Stimulated activated CD4-positive, alpha-beta T cell treated with anti-CD3 and anti-CD28 coated beads, Interleukin-4, amount 100 ng/mL, for 1 hour (primary cell): ENCODE measurements at places on chromosomes 1 and 21.

- no peak for DNase-seq
Observed at GRCh38 chr1:201357636-201358348, 19.7 kb downstream of the TNNT2 start.

GRCh38 chr1:177287270-177287669 is 116.5 kb downstream of the BRINP2 start:
- DNase-seq, result no peak

GRCh38 chr1:211484755-211485479 is 7.0 kb downstream of the RD3 start:
- no peak for DNase-seq

- no peak for DNase-seq
Observed at GRCh38 chr1:112794654-112795239, 79.6 kb upstream of the PPM1J start.

DNA sequence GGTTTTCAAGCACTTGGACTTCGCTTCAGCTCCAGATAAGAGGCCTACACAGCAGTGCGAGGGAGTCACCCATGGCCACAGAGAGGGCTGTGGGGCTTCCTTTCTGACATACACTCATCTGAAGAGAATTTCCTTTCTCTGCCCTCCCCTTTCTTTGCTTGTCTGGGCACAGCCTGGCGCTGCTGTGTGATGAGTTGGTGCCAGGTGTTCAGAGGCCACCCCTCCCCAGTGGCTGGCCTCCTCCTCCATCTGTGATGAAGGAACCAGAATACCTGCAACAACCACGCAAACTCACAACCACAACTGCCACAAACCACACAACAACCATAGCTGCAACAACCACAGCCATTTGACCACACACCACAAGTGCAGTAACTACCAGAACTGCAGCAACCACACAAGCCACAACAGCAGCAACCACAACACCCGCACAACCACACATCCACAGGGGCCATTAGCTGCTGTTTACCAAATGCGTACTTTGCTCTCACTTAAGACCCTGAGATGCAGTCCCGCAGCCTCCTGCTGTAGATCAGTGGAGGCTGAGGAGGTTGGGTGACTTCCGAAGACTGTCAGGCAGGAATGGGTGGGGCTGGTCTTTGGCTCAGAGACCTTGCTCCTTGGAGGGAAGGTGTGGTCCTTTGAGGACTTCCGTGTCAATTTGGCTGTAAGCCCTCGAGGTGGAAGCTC is 71.1 kb downstream of the IER5 start:
- peak; percentile 13 for DNase-seq

GRCh38 chr1:15833069-15833679 is 14.3 kb upstream of the SPEN start:
- DNase-seq, result peak; percentile 46

DNA sequence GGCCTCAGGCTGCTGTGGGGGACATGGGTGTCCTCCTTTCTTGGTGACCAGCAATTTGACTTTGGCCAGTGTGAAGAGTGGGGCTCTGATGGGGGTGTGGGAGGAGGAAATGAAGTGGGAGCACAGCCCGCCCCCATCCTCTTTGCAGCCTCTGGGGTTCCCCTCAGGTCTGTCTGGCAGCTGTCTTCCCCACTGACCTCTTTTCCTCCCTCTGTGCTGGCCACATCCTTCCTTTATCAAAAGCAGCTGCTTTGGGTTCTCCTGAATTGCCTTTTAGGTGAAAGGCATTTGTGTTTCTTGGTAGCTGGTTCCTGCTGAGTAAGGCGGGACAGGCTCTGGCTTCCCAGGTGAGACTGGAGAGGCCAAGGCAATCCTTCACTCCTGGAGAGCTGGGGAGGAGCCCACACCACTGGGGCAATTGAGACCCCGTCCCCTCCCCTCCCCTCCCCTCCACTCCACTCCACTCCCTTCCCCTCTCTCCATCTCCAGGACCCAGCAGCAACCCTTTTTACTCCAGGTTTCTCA is 24.9 kb downstream of the PCAT6 start:
- DNase-seq, result no peak

- no peak for DNase-seq
Observed at GRCh38 chr1:237713916-237714315, 176.8 kb downstream of the ZP4 start.

GRCh38 chr1:60895701-60896100 is 186.7 kb upstream of the NFIA start:
- no peak for DNase-seq

DNA sequence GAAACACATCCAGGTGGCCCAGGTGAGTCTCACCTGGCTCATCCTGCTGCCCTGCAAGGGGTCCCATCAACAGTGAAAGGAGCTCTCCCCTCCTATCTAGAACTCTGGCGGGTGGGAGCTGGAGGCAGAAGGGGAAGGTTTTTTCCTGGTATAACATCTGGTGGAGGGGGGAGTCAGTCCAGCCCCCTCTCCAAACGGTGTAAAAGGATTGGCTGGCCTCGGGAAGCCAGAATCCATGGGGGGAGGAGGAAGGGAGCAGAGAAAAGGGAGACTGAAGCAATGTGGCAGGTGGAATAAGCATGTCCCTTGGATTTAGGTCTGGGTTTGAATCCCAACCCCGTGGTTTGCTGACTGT is 1.2 kb upstream of the CAMK2N1 start:
- DNase-seq, result no peak

GRCh38 chr1:67753776-67754525 is 69.0 kb downstream of the GADD45A start:
- no peak for DNase-seq

DNA sequence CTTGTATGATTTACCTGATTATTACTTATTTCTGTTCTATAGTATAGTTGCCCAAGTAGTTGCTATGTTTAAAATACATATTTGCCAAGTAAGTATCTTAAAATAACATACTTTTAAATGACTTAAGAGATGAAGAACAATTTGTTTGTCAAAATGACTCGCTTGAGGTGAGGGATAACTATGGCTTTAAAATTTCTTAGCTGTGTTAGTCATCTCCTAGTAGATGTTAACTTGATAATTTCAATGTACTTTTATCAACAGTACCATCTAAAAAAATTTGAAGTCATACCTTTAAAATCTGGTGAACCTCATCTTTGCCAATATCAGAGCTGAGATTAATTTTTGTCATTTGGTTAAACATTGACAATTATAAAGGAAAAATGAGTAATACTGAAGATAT is 37.7 kb downstream of the ODR4 start:
- DNase-seq, result no peak

DNA sequence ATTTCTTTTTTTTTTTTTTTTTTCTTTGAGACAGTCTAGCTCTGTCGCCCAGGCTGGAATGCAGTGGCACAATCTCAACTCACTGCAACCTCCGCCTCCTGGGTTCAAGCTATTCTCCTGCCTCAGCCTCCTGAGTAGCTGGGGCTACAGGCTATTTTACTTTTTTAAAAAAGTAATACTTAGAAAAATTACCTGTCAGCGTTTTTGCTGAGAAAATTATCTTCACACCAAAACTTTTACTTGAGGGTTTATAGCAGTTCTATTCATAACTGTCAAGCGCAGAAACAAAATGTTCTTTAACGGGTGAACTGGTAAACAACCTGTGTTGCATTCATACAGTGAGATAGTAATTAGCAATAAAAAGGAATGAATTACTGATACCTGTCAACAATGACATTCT is 1.5 kb upstream of the SLC25A24 start:
- no peak for DNase-seq

- no peak for DNase-seq
Observed at GRCh38 chr1:86992861-86993260, 78.4 kb downstream of the HS2ST1 start.

DNA sequence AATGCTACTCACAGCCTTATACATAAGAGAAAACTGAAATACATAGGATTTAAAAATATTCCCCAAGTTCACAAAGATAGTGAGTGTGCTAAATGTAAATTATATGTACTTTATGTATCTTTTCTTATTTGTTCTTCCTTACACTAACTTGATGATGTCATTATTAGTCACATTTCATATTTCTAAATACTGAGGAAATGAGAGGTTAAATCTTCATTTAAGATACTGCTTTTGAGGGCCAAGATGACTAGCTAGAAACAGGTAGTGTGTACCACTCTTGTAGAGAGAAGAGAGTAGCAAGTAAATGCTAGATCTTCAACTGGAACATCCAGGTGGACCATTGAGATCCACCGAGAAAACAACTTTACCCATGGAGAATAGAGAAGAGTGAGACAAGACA is 29.8 kb downstream of the PYHIN1 start:
- DNase-seq, result no peak

DNA sequence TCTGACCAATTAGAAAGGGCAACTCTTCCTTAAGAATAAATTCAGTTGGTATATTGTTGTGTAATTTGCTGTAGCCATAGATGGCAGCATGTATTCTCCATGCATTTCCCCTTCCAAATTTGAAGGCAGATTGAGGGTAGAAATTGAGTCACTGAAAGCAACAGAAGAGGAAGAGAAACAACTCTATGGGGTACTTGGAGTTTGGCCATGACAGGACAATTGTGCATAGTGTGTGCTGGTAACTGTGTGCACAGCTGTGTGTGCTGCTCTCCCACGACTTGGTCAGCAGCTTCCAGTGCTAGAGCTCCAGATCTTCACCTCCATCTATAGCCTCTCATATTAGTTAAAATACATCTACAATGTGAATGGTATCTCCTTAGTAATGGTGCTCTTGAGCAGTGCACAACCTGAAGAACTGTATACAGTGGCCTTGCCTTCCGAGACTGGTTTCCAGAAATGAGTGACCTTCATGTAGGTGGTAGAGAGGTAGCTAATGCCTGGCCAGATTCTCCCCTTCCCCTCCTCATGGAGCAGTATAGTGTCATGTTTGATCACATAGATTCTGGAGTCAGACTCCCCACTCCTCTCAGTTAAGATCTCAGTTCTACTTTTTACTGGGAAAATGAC is 882 bp upstream of the FCAMR start:
- DNase-seq, result no peak

DNA sequence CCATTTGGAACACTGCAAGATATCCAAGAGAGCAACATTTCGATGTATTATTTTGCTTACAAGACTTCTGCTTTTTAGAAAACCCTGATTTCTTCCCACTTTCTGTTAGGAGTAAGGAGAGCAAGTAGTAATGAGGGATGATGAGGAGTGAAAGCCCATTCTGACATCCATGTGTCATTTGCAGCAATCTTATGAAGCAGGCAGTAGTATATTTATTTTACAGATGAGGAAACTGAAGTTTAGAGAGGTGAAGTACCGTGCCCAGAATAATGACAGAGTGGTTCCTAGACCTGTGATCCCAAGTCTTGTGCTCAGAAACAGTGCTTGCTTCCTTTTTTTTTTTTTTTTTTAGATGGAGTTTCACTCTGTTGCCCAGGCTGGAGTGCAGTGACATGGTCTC is 7.1 kb upstream of the ZSCAN20 start:
- no peak for DNase-seq

- no peak for DNase-seq
Observed at GRCh38 chr1:178301141-178301540, 195.6 kb downstream of the CLEC20A start.

DNA sequence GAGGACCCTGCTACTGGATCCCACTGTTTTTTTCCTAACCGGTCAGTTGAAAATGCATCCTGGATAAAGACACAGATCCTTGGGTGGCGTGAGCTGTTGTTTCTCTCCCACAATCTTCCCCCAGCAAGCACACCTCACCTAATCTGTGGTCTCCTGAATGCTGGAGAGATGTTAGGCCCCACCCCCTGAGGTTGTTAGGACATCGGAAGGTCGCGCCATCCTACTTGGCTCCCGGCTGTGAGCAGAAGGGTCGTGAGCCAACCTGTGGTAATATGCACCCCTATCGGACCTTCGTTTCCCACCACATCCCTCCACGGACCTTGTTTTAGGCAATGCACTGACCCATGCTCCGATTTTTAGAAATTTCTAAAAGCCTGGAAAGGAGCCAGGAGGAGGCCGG is 89.9 kb upstream of the IPO9 start:
- DNase-seq, result no peak

DNA sequence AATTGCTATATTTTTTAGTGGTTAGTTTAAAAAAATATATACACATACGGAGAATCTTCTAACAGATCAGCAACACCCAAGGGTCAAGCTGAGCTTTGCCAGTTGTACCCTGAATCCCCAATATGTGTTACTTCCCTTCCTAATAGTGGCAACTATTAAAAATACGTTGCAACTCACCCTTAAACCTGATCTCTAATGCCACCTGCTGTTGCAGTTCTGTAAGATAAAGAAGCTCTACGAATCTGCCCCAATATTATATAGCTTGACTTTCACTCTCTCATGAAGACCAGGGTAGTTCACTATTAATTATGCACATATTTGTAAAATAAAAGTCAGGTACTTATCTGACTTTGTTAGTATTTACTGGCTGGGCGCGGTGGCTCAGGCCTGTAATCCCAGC is 58.4 kb downstream of the ASH1L start:
- DNase-seq, result no peak

DNA sequence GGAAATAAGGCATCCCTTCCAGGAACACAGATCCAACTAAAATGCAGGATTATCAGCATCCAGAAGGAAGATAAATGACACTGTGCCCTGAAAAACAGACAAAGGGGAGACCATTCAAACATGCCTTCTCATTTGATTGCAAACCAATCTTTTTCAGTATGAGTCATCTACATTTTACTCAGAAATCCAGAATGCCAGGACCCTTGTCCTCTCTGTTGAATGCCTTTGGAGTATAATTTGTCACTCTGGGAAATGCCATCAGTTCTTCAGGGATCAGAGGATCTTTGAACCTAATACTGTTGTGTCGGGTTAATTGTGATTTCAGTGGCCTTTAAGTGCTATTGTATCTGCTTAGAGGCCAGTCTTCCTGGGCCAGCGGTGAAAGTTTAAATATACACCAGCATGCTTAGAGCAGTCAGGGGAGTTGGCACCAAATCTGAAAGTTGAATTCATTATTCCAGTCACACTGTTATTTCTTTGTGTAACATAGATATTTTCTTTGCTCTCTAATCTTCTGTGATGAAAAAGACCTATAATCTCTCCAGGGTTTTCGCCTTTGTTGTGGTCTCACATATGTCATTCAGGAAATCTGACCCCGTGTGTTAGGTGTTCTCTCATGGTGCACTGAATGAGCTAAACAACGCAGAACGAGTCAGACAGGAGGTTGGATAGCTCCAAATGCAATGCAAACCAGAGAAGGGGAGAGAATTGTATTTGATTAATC is 364.8 kb upstream of the SGIP1 start:
- DNase-seq, result no peak

DNA sequence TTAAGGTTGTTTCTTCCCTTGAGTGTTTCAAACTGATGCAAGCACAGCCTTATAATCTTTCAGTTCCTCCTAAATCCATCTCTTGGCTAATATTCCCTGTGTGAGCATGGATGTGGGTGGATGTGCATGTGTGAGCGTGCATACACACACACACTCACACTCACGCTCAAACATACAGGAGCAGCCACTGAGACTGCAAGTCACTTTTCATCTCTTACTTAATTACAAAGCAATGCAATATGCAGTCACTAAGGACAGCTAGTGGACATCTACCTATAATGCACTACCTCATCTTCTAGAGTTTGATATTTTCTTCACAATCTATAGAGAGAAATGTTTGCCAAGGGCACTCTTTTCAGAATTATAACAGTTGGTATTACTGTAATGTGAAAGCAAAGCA is 1.4 kb downstream of the ESRRG start:
- no peak for DNase-seq

GRCh38 chr1:110773813-110774212 is 99.1 kb upstream of the KCNA3 start:
- DNase-seq, result no peak
